ENCODE measurements at places on chromosomes 4 and X. TPM values are rescaled to one million over a fixed set of nuclear protein-coding genes. Genes with fewer than 3 reads are reported as not detected.

The PAGE4 gene
- total RNA-seq: not detected

The STPG2 gene
- not detected for total RNA-seq

The SCFD2 gene
- 9.0 TPM for total RNA-seq

The RHOH gene
- not detected for total RNA-seq

The RHOXF1 gene
- total RNA-seq: not detected

The GRSF1 gene
- 49.2 TPM for total RNA-seq

The COMMD8 gene
- total RNA-seq: 20.7 TPM

The CLTRN gene
- total RNA-seq: 0.16 TPM

The MAGEE2 gene
- not detected for total RNA-seq

The GAGE12J gene
- total RNA-seq: not detected

The USP46 gene
- total RNA-seq: 8.8 TPM

The RTL3 gene
- total RNA-seq: not detected

The RBM47 gene
- 79.0 TPM for total RNA-seq

The FIP1L1 gene
- total RNA-seq: 22.5 TPM

The ANAPC10 gene
- 20.0 TPM for total RNA-seq

The AMER1 gene
- total RNA-seq: 2.4 TPM

The GAGE2A gene
- total RNA-seq: not detected

The RPS3A gene
- 1,012 TPM for total RNA-seq

The STAP1 gene
- total RNA-seq: not detected

The PABPC5 gene
- 0.76 TPM for total RNA-seq

The GPR50 gene
- not detected for total RNA-seq

The HTR2C gene
- not detected for total RNA-seq

The BEX1 gene
- 0.63 TPM for total RNA-seq

The VSIG4 gene
- total RNA-seq: not detected

The UCP1 gene
- total RNA-seq: not detected

The GRIA2 gene
- not detected for total RNA-seq

The SSX1 gene
- not detected for total RNA-seq

The NHS gene
- 7.7 TPM for total RNA-seq

The HTRA3 gene
- total RNA-seq: 3.8 TPM

Data from mesangial cell (primary cell).